ENCODE measurements at places on chromosomes 4 and X. TPM values are rescaled to one million over a fixed set of nuclear protein-coding genes. Genes with fewer than 3 reads are reported as not detected.

DNA sequence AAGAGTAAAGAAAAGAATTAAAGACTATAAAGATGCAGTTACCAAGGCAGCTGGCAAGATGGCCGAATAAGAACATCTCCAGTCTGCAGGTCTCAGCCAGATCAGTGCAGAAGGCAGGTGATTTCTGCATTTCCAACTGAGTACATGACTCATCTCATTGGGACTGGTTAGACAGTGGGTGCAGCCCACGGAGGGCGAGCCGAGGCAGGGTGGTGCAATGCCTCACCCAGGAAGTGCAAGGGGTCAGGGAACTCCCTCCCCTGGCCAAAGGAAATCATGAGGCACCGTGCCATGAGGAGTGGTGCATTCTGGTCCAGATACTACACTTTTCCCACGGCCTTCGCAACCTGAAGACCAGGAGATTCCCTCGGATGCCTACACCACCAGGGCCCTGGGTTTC is 20.5 kb downstream of the SPIN4 start:
- no peak for DNase-seq

GRCh38 chr4:15489551-15489950 is 19.9 kb downstream of the CC2D2A start:
- no peak for DNase-seq

GRCh38 chr4:89604951-89605350 is 232.0 kb downstream of the SNCA start:
- no peak for DNase-seq

GRCh38 chr4:110196206-110196870 is 2.1 kb downstream of the ELOVL6 start:
- peak; percentile 54 for DNase-seq

- DNase-seq = no peak
These were observed 27.0 kb upstream of the SLC7A11 start for GRCh38 chr4:138269175-138269574.

DNA sequence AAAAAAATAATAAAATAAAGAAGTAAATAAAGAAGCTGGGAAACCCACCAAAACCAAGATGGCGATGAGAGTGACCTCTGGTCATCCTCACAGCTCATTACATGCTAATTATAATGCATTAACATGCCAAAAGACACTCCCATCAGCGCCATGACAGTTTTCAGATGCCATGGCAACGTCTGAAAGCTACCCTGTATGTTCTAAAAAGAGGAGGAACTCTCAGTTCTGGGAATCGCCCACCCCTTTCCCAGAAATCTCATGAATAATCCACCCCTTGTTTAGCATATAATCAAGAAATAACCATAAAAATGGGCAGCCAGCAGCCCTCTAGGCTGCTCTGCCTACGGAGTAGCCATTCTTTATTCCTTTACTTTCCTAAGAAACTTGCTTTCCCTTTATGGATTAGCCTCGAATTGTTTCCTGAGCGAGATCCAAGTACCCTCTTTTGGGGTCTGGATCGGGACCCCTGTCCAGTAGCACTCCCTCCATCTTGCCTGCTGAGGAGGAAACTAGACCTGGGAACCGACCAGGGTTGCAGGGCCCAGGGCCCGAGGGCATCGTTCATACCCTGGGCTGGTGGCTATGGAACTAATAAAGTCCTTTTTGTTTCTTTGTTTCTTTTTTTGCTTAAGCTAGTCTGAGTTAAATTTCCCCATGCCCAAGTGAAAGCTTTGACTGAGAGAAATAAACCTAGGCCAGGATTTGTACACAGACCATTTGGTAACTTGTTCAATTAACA is 30.9 kb downstream of the HTT-AS start:
- no peak for DNase-seq

- DNase-seq = no peak
These were observed 10.4 kb upstream of the PRSS12 start for GRCh38 chr4:118363166-118363565.

DNA sequence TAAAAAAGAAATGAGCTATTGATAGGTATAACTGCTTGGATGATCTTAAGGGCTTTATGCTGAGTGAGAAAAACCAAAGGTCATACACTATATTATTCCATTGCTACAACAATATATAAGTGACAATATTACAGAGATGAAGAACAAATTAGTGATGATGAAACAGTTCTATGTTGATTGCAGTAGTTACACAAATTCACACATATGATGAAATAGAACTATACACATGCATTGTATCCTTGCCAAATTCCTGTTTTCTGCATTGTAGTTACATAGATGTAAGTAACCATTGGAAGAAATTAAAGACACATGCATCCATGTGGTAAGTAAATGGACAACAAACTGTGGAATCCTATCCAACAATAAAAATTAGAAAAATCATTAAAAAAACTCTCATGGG is 76.5 kb downstream of the CENPC start:
- no peak for DNase-seq

DNA sequence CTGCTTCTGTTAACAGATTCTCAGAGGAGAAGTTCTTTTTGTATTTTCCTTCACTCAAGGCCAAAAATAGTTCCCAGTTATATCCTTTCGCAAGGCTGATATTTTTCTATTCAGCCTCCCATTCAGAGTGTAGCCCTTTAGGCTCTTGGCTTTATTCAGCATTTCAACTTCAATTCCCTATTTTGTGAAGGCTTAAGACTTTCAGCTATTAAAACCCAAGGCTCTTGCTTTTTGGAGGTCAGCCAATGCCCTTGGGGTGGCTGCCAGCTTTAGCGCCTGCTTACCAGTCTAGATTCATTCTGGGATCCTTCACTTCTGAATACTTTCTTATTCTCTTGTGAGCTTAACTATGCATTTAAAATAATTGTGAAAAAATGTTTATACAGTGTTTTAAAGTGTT is 57.3 kb upstream of the ADGRA3 start:
- no peak for DNase-seq

- no peak for DNase-seq
These were observed 167.1 kb downstream of the AMELX start for GRCh38 chrX:11460347-11460746.

DNA sequence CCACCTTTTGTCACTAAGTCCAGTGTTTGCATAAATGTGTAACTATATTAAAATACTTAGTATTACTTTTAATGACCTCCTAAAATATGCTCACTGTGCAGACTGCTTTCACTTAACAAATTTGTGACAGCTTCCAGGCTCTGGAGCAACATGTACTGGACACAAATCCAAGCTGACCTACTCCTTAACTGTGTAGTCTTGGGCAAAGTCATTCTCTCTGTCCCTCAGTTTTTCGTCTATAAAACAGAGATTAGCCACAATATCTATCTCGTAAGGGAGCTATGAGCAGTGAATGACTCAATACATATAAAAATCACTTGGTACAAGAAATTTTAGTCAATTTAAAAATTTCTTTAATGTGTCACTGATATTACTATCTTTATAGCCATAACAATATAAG is 20.4 kb upstream of the RAB40A start:
- no peak for DNase-seq

- no peak for DNase-seq
These were observed 142.3 kb upstream of the SLIT2 start for GRCh38 chr4:20109391-20109790.

DNA sequence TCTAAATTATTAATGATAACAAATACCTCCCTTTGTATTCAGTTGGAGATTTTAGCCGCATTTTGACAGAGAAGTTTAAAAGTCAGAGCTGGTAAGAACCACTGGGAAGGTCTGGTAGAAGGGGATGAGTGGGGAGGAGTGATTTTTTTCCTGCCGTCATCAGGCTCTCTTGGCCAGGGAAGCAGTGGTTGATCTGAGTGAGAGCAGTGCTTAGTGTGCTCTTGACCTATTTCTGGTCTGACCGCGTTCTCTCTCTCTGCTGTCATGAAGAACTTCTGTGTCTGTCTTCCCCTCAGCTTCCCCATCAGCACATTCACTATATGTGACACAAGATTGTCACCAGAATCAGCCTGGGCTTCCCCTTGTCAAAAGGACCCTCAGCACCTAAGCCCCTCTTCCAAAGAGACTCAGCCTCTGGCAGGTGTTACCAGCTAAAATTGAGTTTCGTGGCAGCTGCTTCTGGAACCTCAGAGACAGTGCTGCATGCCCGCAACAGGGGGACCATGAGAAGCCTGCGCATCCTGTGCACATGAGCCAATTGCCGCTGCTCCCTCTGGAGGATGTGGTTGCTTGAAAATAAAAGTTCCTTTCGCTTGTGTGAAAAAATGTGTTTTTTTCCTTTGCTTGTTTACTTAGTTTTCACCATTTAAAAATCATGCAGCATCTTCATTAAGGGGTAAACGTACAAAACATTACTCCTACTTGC is 268.9 kb downstream of the C4orf33 start:
- DNase-seq = no peak

DNA sequence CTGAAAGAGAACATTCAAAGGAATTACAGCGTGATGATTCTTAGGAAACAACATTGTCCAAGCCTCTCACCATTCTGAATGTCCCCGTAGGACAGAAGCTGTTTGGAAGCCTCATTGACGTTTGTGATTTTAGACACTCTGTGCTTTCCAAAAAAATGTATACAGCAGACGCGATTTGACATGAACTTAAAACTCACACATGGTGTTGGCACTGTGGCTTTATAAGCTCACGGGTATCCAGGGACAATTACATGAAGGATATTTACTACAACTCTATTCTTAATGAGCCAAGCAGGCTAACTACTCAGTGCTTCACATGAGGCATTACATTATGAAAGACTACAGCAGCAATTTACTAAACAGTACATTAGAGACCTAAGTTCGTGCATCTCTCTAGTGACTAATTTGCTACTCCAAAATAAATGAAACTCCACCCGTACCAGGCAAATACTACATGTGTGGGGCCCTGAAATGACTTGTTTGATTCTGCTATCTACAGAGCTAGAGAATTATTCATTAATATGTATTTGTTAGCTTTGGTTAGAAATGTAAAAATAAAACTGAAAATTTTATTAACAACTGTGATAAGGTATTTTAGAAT is 620.7 kb downstream of the SPRY1 start:
- DNase-seq = no peak

- DNase-seq = no peak
These were observed 5.0 kb upstream of the DDX60L start for GRCh38 chr4:168485156-168485910.

DNA sequence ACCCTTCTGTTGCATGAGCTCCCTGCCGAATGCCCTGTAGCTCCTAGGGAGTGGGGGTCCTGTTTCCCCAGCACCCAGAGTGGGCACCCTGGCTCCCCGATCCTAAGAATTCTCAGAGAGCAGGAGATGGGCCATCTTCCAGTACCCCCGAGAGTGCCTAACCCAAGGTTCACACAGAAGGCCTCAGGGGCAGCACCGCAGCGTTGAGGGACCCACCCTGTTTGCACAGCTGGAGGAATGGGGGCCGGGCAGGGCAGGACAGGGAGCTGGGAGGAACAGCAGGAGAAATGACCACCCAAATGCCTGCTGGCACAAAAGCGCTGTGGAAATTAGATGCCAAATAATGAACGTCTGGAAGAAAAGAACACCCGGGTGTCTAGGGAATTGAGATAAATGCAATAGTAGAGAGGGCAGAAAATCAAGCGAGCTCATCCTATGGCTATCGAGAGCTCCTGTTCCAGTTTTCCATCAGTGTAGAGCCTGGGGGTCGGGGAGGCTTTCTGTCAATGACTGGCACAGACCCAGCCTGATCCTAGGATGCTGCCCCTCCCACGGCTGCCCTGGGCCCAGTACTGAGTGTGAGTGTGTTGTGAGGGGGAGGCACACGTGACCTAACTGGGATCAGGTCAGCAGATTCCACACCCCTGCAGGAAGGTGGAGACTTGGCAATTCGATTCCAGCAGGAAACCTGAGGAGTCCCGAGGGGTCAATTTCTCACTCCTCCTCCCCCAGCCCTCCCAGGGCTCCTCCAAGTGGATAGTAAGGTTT is 25.7 kb downstream of the SEPTIN6 start:
- DNase-seq = no peak

GRCh38 chr4:8238515-8239053 is 31.0 kb upstream of the HTRA3 start:
- DNase-seq = peak; percentile 29

DNA sequence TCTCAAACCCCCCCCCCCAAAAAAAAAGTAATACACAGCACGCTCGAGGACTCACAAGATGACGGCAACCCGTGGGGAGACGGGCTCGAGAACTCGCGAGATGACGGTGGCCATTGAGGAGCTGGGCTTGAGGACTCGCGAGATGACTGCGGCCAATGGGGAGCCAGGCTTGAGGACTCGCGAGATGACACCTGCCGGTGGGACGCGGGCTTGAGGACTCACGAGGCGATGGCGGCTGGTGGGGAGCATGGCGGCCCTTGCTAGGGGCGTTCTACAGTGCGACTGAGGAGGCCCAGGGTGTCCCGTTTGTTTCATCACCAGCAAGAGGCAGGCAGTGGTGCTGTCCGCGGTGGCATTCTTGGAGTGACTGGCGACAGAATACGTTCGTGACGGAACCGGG is 172.4 kb upstream of the MAGEB16 start:
- DNase-seq = no peak

GRCh38 chrX:153981771-153982533 is 9.4 kb downstream of the TMEM187 start:
- DNase-seq = no peak

DNA sequence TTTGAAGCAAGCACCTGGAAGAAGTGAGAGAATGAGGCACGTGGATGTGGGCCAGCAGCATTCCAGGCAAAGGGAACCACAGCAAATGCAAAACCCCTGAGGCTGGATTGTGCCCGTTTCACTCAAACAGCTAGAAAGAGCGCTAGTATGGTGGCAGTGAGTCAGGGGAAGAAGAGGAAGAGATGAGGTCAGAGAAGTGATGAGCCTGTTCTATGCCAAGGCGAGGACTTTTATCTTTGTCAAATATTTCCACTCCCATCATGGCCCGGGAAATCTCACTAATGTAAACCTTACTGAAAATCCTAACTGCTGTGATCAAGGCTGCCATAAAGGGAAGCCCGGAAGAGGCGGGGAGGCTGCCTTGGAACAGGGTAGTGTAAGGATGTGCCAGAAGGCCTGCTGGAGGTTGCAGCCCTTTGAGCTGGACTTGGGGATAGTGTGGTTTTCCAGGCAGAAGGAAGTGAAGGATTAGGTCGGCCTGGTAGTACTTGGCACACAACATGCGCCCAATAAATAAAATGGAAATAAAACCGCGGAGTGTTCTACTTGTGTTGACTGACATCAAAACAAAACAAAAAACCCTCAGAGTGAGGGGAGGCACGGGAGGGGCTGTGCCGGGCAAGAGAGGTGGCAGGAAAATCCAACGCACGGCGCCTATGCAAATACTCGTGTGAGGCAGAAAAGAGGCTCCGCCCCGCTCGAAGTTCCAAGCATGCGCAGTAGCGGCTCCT is 1.2 kb upstream of the CDK16 start:
- peak; percentile 17 for DNase-seq

GRCh38 chrX:102599951-102600579 is 750 bp downstream of the ARMCX5 start:
- no peak for DNase-seq

Gene PUDP
- total RNA-seq = 75.0 TPM

Gene HTR2C
- total RNA-seq = 0.07 TPM

Gene FAM9C
- 0.25 TPM for total RNA-seq

Gene MAGEA9B
- not detected for total RNA-seq

Gene BEX5
- 3.8 TPM for total RNA-seq

Gene SOX3
- 205 TPM for total RNA-seq

Gene SLC16A2
- 19.8 TPM for total RNA-seq

Gene SUPT20HL1
- total RNA-seq = not detected

Gene FAM149A
- 5.6 TPM for total RNA-seq

Gene KIT
- total RNA-seq = 18.7 TPM

Gene ZDHHC15
- total RNA-seq = 3.0 TPM

Gene TDO2
- total RNA-seq = not detected

Gene P2RY4
- total RNA-seq = not detected

Gene FRMD7
- total RNA-seq = 0.21 TPM

Gene ADGRG2
- total RNA-seq = 0.20 TPM

Gene PDE6B
- total RNA-seq = 4.1 TPM

Measured in neural crest cell (in vitro differentiated cells).